ENCODE measurements at places on chromosomes 12 and 14. TPM values are rescaled to one million over a fixed set of nuclear protein-coding genes. Genes with fewer than 3 reads are reported as not detected.

Gene ATXN2
- total RNA-seq: 66.3 TPM

Gene C12orf54
- total RNA-seq: not detected

Gene CACNA1C
- not detected for total RNA-seq

Gene SYT1
- total RNA-seq: not detected

Gene HOXC6
- 4.0 TPM for total RNA-seq

Gene MMP19
- 1.1 TPM for total RNA-seq

Gene KRT79
- 0.27 TPM for total RNA-seq

Gene FOXG1
- total RNA-seq: 3.0 TPM

Gene KRT75
- total RNA-seq: not detected

Gene TAS2R13
- total RNA-seq: 0.44 TPM

Gene AICDA
- total RNA-seq: 0.11 TPM

Gene NFATC4
- 3.7 TPM for total RNA-seq

Gene PRH2
- total RNA-seq: not detected

Gene P2RX2
- total RNA-seq: not detected

Gene COCH
- total RNA-seq: 65.7 TPM

Gene TSPAN11
- total RNA-seq: not detected

Gene SERPINA1
- 4.1 TPM for total RNA-seq

Gene LUM
- total RNA-seq: 0.40 TPM

Gene SYCP3
- total RNA-seq: not detected

Gene JAG2
- total RNA-seq: 48.4 TPM

Gene CLEC7A
- not detected for total RNA-seq

Gene NOXRED1
- total RNA-seq: 0.18 TPM

Gene NTN4
- total RNA-seq: 0.13 TPM

Gene GLTP
- total RNA-seq: 6.0 TPM

Gene GNG2
- 0.18 TPM for total RNA-seq

Gene SLC7A8
- total RNA-seq: 19.6 TPM

Gene ZNF740
- total RNA-seq: 46.4 TPM

Gene GOLGA3
- 48.1 TPM for total RNA-seq

Gene SIX4
- total RNA-seq: 8.6 TPM

Gene MIS18BP1
- total RNA-seq: 19.1 TPM

Gene TTC9
- total RNA-seq: 0.02 TPM

Gene AMN
- 0.09 TPM for total RNA-seq

Gene SETD1B
- 26.6 TPM for total RNA-seq

Gene PLA2G1B
- total RNA-seq: 1.8 TPM

Gene SALL2
- total RNA-seq: 25.9 TPM

Gene RNF212B
- total RNA-seq: not detected

Gene LMO3
- total RNA-seq: 0.40 TPM

Gene PLEKHD1
- total RNA-seq: not detected

Gene SCN8A
- 0.29 TPM for total RNA-seq

Gene MUCL1
- not detected for total RNA-seq

Gene GPR84
- total RNA-seq: not detected

Gene TMTC2
- 0.58 TPM for total RNA-seq

Gene P3H3
- 15.0 TPM for total RNA-seq

Gene SCAF11
- 74.4 TPM for total RNA-seq

Gene FANCM
- total RNA-seq: 10.7 TPM

Gene GNB3
- 4.5 TPM for total RNA-seq

Gene HOXC4
- total RNA-seq: 1.1 TPM

Gene CD27
- total RNA-seq: 0.24 TPM

Gene PMEL
- total RNA-seq: 0.98 TPM

Gene HECTD4
- total RNA-seq: 33.3 TPM

Gene KLRC3
- not detected for total RNA-seq

Gene RPS6KA5
- 7.7 TPM for total RNA-seq

Gene DRAM1
- total RNA-seq: 4.2 TPM

Gene HCAR1
- total RNA-seq: not detected

Gene KRT85
- total RNA-seq: not detected

Gene ZDHHC22
- not detected for total RNA-seq

Gene BDKRB2
- 0.02 TPM for total RNA-seq
